H4 (cell line): ENCODE measurements at places on chromosomes 5 and 9. TPM values are rescaled to one million over a fixed set of nuclear protein-coding genes. Genes with fewer than 3 reads are reported as not detected.

The MAMDC2 gene
- not detected in 2 replicates for total RNA-seq

The F2RL1 gene
- 48.8 and 59.5 TPM in 2 replicates for total RNA-seq

The FAM151B gene
- 0.55 and 2.4 TPM in 2 replicates for total RNA-seq

The TAF11L8 gene
- total RNA-seq, result not detected in 2 replicates

The SPATA31E1 gene
- not detected in 2 replicates for total RNA-seq

The PDGFRB gene
- 21.6 and 30.1 TPM in 2 replicates for total RNA-seq

The TLR4 gene
- total RNA-seq, result 6.7 and 7.5 TPM in 2 replicates

The GABRA6 gene
- 0.14 TPM in 1 of 2 replicates, not detected in the other for total RNA-seq

The FBXO38 gene
- total RNA-seq, result 30.1 and 63.3 TPM in 2 replicates

The GALNT12 gene
- total RNA-seq, result 3.1 and 3.6 TPM in 2 replicates

The MELK gene
- total RNA-seq, result 78.6 and 94.5 TPM in 2 replicates

The CERCAM gene
- 19.0 and 20.8 TPM in 2 replicates for total RNA-seq

The ZNF879 gene
- 0.76 and 1.4 TPM in 2 replicates for total RNA-seq

The CER1 gene
- total RNA-seq, result not detected in 2 replicates

The PCDHGA2 gene
- total RNA-seq, result 0.99 and 1.6 TPM in 2 replicates

The NR2F1 gene
- total RNA-seq, result 6.5 and 10.3 TPM in 2 replicates

The SH3PXD2B gene
- 7.7 and 9.4 TPM in 2 replicates for total RNA-seq

The GPX8 gene
- total RNA-seq, result 129 and 152 TPM in 2 replicates

The TOR1A gene
- total RNA-seq, result 37.1 and 73.7 TPM in 2 replicates
